GM13977 (cell line): ENCODE measurements at places on chromosomes 11 and 22.

DNA sequence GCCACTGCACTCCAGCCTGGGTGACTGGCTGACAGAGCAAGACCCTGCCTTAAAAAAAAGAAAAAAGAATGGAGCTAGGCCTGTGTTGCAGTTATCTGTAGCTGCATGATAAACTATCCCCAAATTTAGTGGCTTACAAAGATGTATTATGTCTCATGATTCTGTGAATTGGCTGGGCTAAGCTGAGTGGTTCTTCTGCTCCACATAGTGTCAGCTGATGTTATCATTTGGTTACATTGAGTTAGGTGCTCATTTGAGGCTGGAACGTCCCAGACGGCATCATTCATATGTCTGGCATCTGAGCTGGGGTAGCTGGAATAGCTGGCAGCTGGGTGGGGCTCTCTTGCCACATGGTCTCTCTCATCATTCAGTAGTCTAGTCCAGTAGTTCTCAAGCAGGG, 8.2 kb upstream of the ASCC2 start:
- DNase-seq, result no peak

DNA sequence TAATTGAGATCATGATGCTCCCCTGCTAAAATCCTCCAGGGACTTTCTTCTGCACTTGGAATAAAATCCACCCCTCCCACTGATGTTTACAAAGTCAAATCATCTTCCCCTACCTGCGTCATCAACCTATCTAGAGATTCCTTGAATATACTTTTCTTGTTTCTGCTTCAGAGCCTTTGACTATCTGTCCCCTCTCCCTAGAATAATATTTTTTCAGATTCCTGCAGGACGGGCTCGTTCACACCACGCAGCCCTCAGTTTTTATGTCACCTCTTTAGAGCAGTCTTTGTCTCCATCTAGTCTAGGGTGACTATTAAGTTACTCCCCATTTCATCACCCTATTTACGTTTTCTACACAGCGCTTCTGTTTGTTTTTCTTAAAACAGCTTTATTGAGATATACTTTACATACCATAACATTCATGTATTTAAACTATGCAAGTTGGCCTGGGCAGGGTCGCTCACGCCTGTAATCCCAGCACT, 94.8 kb upstream of the SESN3 start:
- no peak for DNase-seq

- no peak for DNase-seq
These were observed 177.8 kb downstream of the CEP164 start for GRCh38 chr11:117505285-117505970.

GRCh38 chr11:3665336-3666022, 5.7 kb downstream of the CHRNA10 start:
- DNase-seq, result no peak

GRCh38 chr11:72111300-72112142, 974 bp downstream of the ANAPC15 start:
- no peak for DNase-seq

- DNase-seq, result no peak
These were observed 31.0 kb upstream of the CHRM4 start for GRCh38 chr11:46422588-46422987.

GRCh38 chr11:119795690-119796089, 66.7 kb upstream of the NECTIN1 start:
- DNase-seq, result no peak

DNA sequence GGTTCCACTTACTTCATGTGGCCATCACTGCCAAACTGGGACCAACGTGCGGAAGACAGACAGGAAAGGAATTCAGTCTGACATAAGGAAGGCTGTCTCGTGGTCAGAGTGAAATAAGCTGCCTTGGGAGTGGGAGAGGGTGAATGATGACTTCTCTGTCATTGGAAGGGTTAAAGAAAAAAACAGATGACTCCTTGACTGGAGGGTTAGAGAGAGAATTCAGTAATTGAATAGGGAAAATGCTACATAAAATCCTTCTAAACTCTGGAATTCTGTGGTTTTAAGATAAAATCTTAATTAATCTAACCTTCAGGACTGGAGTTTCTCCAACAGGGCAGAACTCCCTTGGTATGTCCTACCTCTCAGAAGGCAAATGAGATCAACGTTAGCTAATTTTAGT, 33.8 kb downstream of the RAB30 start:
- DNase-seq, result no peak

DNA sequence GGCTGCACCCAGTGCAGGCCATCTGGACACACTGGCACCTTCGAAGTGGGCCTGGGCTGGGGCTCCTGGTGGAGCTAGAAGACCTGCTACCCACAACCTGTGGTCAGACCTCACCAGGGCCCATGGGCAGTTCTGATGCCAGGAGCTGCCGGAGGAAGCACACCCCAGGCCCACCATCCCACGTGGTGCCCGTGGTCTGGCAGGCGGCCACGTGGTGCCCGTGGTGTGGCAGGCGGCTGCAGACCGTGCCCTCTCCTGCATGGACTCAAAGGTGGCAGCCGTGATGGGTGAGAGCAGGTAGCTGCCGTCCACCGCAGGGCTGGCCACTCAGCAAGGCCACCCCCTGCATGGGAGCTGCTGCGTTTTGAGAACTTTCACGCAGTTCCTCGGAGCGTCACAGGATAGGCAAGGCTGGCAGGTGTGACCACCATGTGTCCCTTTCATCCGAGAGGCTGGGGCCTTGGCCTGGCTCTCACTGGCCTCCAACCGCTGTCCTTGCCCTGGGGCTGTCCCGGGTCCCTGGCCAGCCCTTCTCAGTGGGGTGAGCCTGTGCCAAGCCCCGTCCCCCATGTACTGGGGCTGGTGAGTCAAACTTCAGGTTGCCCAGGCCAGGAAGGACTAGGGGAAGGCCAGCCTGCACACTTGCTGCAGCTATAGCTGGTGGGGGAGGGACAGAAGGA, 3.9 kb upstream of the IL17REL start:
- no peak for DNase-seq

- DNase-seq, result no peak
These were observed 60.9 kb upstream of the HSPA8 start for GRCh38 chr11:123122852-123123251.

DNA sequence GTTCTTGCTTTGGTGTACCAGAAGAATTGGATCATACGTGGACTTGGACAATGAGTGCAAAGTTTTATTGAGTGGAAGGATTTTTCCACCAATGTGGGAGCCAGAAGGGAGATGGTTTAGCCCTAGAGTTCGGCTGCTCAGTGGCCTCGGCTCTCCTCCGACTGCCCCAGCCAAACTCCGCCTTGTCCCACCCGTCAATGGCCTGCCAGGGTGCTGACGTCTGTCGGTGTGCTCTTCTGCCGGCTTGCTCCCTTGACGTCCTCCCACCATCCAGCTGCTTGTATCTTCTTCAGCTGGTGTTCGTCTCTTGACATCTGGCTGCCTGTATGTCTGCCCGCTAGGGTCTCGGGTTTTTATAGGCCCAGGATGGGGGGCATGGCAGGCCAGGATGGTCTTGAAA, 154.8 kb downstream of the APOL5 start:
- DNase-seq, result no peak

DNA sequence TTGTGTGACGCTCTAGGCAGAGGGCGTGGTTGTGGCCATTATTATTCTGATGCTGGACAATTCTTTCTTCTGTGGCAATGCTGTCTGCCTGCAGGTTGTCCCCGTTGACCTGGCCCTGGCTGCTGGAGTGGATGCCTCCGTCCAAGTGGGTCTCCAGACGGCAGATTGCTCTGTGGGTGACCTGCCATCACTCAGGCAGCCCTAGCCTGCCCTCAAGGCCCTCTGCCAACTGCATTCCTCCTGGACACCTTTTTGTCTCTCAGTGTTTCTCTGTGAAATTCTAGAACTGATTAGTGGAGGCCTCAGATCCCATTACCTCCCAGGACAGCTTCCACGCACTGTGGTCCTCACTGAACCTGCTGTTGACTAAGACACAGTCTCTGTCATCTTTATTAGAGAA, 86.7 kb downstream of the TBC1D22A start:
- no peak for DNase-seq

DNA sequence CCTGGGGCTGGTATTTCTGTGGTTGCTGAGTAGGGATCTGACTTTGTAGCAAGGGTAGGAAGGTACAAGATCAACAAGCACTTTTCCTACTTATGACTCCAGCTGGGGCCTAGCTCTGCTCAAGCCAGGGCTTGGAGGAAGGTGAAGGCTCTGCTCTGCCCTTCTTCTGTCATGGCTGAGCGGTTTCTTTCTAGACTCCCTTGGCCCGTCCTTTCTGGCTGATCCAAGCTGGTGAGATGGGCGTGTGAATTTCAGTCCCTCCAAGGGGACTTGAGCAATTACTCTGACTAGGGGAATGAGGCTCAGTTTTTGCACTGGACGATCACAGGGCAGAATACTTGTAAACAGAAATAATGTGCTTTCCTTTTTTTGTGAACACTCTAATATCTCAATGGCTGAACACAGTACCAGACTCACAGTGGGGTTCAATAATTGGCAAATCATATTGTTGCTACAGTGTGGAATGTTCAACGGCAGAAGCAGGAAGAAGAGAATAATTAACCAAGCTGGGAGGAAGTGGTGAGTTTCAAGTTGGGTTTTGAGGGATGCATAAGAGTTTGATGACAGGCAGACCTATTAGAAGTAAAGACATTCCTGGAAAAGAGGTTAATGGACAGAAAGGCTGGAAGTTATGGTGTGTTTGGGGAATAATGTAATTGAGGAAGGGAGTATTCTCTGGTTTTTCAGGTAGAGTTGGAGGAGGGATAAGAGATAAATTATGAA, 507.6 kb downstream of the MIAT start:
- no peak for DNase-seq

- no peak for DNase-seq
These were observed 60.2 kb upstream of the PDE3B start for GRCh38 chr11:14583252-14584034.

- no peak for DNase-seq
These were observed 622 bp downstream of the RBM4B start for GRCh38 chr11:66676931-66677598.

- DNase-seq, result no peak
These were observed 12.6 kb upstream of the GLYATL1 start for GRCh38 chr11:58926695-58927094.

GRCh38 chr11:86219311-86220193, 25.0 kb upstream of the EED start:
- peak; percentile 26 for DNase-seq

GRCh38 chr11:78952890-78953289, 378.2 kb upstream of the NARS2 start:
- no peak for DNase-seq

DNA sequence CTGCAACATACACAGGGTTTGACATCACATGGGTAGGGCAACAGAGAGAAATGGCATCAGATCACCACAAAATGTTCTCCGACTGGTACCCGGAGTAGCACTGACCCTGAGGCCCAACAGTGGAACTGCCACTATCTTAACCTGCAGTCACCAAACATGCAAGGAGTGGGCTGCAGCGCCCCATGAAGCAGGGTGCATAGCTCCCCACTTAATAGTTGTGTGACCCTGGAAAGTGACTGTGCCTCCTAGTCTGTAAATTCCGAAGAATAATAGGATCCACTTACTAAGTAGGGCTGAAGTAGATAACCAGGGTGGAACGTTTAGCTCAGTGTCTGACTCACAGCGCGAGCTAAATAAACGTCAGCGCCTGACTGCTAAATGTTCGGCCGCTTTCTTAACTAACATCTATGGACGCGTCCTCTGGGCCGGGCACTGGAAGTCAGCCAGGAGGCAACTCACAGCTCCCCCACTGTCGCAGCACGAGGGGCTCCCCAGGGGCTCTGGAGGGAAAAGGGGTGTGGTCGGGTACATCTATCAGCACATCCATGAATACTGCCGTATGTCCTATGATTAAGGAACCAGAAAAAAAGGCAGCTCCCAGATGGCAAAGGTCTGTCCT, 777 bp downstream of the LTO1 start:
- no peak for DNase-seq
